ENCODE measurements at places on chromosomes 2 and 18. TPM values are rescaled to one million over a fixed set of nuclear protein-coding genes. Genes with fewer than 3 reads are reported as not detected.

The DGUOK gene
- 31.6 TPM for total RNA-seq

The RBM44 gene
- total RNA-seq: 0.68 TPM

The VSNL1 gene
- not detected for total RNA-seq

The SIX3 gene
- not detected for total RNA-seq

The UPP2 gene
- total RNA-seq: not detected

The FAM228A gene
- 1.5 TPM for total RNA-seq

The NEURL3 gene
- not detected for total RNA-seq

The CYS1 gene
- 8.9 TPM for total RNA-seq

The HS6ST1 gene
- 13.2 TPM for total RNA-seq

The NXPH2 gene
- 1.1 TPM for total RNA-seq

The PID1 gene
- 40.5 TPM for total RNA-seq
